ENCODE measurements at places on chromosomes 3 and 15.

DNA sequence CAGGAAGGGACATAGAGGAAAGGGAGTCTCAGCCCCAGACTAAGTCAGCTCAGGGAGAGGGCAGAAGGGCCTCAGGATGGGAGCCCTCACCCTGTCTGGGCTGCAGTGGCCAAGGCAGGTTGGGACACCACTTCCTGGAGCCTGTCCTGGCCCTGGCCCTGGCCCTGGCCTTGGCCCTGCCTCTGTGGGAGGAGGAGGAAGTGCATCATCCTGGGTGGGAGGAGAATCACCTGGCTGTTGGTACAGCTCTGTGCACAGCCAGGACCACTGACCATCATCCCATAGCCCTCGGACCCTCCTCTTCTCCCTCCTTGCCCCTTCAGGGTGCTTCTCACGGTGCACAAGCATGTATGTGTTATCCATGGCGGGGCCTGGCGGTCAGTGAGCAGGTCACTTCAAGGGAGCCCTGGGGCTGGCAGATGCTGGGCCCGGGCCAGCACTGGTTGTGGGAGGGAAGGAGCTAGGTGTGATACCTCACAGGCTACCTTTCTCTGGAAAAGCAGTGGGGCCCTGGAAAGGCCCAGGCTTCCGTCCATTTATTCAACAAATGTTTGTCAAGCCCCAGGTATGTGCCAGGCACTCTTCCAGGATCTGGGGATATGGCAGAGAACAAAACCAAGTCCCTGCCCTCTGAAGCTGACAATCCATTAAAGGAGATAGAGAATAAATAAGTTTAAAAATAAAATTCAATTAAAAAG lies 8.2 kb upstream of the APEH start:
- no peak for DNase-seq

DNA sequence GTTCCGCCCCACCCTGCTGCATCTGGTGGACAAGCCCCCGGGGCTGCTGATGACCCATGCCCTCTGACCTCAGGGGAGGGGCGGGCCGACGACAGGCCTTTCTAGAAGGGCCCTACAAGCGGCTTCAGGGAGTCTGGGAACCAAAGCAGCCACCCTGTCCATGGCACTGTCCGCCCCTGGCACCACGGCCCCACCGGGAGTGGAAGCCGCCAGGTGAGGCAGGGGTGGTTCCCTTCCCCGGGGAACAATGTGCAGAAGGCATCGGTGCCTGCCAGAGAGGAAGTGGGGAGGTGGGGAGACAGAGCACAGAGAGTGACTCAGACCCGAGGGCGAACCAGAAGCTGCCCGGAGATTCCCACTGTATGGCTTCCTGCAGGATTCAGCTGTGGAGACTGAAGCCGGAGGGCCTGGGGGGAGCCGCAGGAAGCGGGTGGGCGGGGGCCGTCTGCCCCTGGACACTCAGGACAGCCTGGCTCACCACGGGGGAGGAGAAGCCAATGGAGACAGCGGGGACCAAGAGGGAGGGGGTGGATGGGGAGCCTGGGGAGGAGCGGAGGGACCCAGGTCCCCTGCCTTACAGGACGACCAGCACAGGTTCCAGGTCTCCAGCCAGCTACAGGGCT lies 134.0 kb downstream of the TPRA1 start:
- DNase-seq: no peak

DNA sequence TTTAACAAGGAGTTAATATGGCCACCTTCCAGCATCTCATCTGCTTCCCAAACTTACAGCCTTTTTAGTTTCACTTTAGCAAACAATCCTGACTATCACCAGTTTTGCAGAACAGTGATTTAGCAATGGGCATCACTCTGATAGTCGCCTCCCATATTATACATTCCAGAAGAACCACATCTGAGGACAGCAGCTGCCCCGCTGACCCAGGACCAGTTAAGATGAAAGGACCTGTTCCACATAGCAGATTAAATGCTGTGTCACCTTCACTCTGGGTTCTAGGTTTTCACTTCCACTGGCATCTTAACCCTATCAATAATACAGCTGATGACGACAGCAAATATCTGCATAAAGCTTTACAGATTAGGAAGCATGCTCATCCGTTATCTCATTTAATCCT lies 99.8 kb downstream of the TRIM69 start:
- DNase-seq: no peak

- DNase-seq: no peak
These were observed 46.9 kb downstream of the LYSMD4 start for GRCh38 chr15:99686290-99686689.

- no peak for DNase-seq
These were observed 42.0 kb upstream of the CFAP161 start for GRCh38 chr15:81091889-81092558.

GRCh38 chr3:184498986-184499606 lies 62.5 kb upstream of the EPHB3 start:
- no peak for DNase-seq

DNA sequence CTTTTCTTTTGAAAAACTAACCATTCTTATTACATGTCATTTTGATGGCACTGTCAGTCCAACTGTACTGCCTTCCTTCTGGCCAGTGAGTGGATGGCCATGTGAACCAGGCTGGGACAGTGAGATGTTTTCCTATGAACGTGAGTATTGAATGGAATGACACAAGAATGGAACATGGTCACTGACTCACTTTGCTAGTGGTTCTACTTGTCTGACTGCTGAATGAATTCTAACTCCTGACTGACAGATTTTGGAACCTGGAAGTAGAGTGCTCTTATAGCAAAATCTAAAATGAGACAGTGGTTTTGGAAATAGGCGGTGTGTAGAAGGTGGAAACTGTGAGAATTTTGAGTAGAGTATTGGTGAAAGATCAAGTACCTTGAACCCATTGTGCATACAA lies 606.9 kb upstream of the KCNMB2 start:
- DNase-seq: no peak

DNA sequence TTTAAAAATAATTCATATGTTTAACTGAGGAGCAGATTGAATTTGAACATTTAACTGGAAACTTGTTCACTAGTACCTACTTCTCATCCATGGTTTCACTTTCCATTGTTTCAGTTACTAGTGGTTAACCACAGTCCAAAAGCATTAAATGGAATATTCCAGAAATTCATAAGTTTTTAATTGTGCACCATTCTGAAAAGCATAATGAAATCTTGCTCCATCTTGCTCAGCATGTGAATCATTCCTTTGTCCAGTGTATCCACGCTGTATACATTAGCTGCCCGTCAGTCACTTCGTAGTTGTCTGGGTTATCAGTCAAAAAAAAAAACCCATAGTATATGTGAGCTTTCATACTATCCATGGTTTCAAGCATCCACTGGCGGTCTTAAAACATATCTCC lies 217.6 kb downstream of the TPRG1 start:
- DNase-seq: no peak
